NCI-H1417 treated with DMSO at 0.1 percent for 48 hours (cell line): ENCODE measurements at places on chromosomes 1 and 21.
A peak's percentile ranks its signal among the peaks of the same experiment; 100 is the strongest.

DNA sequence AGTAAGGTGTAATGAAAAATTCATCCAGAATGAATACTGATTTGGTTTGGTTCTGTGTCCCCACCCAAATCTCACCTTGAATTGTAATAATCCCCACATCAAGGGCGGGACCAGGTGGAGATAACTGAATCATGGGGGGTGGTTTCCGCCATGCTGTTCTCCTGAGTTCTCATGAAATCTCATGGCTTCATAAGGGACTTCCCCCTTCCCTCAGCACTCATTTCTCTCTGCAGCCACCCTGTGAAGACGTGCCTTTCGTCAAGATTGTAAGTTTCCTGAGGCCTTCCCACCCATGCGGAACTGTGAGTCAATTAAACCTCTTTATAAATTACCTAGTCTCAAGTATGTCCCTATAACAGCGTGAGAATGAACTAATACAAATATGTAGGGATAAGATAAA is 5.5 kb upstream of the SYNJ1 start:
- DNase-seq, result no peak

DNA sequence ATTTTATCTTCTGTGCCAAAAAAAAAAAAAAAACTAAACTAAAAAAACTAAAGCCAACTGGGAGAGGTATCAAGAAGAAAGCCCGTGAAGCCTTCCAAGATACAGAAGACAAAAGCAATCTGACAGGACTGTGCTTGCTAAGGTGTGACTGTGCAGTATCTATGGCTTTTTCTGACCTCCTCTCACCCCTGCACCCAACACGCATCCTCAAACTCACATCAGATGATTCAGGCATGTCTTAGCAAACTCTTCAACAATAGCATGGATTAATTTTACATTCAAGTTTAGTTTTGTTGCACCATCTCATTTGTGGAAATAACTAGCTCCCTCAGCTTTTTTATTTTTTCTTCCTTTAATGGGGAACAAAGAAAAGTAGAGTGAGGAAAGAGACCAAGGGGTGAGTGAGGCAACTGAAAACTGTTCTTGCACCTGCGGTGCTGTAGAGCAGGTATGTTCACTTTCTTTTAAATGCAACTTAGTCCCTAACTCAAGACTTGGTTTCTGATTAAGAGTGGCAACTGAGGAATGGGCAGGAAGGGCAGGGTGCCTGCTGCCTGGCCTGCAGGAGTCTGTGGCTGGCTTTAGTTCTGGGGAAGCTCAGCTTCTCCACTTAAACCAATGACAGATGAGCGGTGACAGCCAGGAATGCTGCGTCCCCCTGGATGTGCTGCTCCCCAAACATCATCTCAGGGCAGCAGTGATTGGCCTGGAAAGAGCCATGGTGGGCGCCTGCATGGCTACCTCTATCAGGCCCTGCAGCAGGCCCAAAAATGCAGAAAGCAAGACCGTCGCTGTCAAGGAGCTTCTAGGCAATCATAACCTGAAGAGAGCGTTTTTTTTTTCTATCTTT is 71.3 kb upstream of the LRRC8B start:
- no peak for DNase-seq

DNA sequence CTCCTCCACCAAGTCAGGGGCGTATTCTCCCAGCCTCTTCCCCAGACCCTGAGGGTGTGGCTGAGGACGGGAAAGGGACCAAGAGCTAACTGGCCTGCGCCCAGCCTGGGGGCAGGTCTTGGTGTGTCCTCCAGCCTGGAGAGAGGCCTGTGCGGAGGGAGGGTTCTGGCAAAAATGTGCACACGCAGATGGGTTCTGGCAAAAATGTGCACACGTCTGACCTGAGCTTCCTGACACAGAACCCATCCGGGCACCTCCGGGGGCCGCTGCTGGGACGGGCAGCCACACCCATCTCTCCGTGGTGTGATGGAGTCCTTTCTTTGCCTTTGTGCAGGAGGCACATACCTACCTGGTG is 23.1 kb upstream of the PKP1 start:
- no peak for DNase-seq

DNA sequence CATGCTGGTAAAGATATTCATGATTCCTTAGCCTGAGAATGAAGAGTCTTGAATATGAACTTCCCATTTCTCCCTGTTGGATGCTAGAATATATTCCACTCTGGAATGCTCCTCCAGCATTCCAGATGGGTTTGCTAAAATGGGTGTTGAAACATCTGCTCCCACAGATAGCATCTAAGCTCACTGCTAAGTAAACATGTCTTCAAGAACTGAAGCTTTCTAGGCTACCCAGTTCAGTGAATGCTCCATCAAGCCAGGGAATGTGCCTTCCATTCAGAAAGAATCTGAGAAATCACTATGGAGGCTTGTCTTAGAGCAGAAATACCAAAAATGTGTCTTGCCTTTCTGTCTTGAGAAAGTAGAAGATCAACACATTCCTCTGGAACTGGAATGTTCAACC is 81.1 kb downstream of the TNFSF18 start:
- DNase-seq, result no peak

GRCh38 chr1:105027838-105028471 is 1278.3 kb downstream of the AMY1C start:
- no peak for DNase-seq

- DNase-seq, result no peak
These were observed 73.7 kb downstream of the LRRC8D start for GRCh38 chr1:89894210-89895201.

GRCh38 chr21:16606271-16606670 is 876.5 kb downstream of the USP25 start:
- DNase-seq, result no peak

DNA sequence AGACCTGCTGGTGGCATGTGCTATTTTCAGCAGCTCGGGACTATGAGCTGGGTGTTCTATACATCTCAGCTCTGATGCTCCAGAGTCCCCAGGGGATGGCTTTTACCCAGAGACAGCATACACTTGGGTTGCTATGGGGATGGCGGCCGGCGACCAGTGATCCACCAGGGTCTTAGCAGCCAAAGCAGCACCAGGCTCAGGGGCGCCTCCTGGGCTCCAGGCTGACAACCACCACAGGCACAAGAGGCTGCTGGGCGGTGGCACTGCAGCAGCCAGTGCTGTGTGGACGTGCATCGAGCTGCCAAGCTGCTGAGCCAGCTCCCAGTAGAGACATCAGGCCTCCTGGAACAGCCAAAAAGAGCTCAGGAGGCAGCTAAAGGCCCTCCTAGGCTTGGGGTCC is 37.6 kb upstream of the CLSTN1 start:
- no peak for DNase-seq

GRCh38 chr1:226223786-226224244 is 351 bp downstream of the MIXL1 start:
- no peak for DNase-seq

GRCh38 chr21:45105906-45106485 is 31.6 kb downstream of the ADARB1 start:
- DNase-seq, result no peak

DNA sequence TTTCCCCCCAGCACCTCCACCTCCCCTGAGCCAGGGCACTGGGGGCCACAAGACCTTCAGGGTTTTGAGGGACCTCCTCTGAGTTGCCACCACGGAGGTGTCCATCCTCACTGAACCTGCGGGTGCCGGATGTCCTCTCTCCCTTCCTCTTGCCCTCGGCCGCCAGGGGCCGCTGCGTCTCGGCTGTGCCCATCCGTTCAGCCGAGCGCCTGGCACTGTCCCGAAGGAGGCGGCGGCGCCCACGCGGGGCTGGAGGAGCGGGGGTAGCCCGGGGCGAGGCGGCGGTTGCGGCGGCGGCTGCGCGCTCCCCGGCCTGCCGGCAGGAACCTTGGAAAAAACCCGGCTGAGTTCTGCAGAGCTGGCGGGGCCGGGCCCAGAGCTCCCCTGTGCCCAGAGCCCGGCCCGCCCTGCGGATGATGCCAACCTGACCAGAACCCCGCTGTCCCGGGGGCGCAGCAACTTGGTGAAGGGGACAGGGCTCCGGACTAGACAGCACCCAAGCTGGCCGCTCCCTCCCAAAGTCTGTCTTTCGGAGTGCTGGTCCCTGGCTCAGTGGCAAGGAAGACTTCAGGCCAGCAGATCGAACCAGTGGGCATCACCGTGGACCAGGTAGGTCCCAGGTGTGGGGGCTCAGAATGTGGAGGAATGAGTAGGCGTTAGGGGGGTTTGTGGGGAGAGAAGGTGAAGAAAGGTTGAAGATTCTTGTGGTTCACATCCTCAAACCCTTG is 3.7 kb upstream of the PPM1J start:
- no peak for DNase-seq

GRCh38 chr1:999725-1000356 is at the start of gene HES4:
Gene HES4 (minus strand): TSS chr1:1000097. CDS start chr1:999973, 124 bp downstream.
- DNase-seq, result no peak

DNA sequence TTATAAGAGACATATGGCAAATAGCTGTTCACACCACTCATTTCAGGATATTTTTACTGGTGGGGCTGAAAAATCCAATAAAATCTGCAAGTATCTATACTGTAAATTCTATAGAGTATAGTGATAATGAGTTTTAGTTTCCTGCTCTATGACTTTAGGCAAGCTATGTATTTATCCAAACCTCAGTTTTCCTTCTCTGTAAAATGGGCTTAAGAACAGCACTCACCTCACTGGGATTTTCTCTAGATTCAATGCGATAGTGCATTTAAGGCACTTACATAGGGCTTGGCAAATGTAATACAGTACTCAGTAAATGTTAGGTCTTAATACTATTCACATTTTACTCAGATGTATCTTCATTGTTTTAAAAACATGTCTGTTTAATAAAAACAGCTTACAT is 168.7 kb downstream of the ATG4C start:
- DNase-seq, result no peak

DNA sequence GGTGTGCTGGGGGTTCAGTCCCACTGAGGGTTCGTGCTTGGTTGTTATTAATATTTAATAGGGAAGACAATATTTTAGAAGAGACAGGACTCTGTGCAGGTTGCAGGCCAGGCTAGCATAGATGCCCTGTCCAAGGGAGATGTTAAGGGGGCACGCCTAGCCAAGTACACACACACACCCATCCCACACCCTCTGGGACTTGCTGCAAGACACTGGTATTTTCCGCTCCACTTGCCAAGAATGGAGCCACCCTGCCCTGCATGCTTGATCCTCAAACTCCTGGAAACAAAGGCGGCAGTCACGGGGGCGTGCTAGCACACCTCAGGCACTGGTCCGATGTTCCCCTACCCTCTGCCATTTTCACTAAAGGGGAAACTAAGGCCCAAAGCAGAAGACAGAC is 99.1 kb downstream of the MRPL37 start:
- DNase-seq, result no peak

DNA sequence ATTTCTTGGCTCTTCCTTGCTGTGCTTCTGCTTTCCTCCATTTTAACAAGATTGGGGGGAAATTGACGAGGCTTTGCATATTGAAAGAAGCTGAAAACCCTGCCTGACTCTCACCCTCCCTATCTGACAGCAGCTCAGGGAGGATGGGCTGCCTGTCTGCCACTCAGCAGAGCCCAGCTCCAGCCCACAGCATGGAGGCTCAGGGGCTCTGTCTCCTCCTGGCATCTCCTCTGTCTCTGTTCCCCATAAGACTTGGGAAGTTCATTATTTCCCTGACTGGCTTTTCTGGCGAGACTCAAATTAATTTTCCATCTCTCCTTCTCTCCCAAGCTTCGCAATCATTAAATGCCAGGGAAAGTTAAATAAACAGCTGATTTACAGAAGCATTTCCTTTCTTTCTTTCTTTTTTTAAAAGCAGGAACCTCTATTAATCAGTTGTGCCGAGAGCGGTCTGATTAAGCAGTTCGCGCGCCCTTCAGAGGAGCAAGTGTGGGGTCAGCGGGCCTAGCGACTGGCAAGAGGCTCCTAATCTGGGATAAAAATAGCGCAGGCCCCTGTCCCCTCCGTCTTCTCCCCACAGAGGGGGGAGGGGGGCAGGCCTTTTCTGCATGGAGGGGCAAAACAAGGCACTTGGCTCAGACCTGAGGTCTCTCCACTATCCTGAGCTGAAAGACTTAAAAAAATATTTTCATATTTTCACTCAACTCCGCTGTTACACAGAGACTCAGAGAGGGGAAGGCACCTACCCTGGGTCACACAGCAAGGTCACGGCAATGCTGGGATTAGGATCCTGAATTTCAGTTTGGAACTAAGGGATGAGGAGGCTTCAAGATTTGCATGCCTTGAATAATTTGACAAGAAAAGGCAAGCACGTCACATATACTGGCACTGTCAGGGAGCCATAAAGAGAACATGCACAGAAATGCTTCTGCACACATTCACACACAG is 170.4 kb downstream of the ACTL8 start:
- no peak for DNase-seq

- no peak for DNase-seq
These were observed 215.8 kb upstream of the GREM2 start for GRCh38 chr1:240827786-240828185.

DNA sequence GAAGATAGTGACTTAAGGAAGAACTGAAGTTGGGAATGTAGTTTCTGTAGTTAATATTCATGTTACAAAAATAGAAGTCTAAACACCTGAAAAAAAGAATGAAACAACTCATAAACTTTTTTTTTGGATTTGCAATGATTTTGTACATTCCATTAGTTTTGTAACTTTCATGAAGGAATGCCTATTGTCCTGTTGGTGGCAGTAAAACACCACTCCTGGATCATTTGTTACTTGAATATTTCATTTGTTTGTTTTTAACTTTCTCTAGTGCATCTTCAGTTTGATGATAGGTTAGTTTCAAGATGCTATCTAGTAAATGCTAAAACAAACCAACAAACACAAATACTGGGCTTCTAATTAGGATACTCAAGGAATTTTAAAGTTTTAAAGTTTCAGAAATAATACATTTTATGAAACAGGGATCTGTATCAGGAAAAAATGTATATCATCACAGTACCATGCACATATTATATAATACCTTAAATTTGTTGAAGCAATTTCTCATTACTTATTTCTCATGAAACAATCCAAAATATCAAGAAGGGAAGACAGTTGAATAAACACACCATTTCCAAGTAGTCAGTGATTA is 229.7 kb upstream of the CACYBP start:
- peak; percentile 20 for DNase-seq

DNA sequence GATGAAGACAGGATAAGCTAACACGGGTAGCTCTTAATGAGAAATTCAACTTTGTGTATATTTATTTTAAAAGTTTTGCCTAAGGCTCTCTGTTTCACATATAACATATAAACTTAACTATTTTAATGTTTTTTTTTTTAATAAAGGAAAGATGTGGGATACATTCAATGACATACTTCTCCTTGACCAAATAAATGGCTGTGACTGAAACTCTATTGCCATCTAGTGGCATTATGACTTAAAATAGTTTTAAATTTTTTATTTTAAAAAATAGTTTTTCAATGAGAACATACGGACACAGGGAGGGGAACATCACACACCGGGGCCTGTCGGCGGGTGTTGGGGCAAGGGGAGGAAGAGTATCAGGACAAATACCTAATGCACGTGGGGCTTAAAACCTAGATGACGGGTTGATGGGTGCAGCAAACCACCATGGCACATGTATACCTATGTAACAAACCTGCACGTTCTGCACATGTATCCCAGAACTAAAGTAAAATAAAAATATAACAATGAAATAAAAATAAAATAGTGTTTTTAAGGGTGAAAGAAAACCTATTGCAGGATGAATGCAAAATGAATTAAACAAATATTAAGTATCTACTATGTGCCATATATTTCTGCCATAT is 83.4 kb downstream of the LYST start:
- DNase-seq, result peak; percentile 26

DNA sequence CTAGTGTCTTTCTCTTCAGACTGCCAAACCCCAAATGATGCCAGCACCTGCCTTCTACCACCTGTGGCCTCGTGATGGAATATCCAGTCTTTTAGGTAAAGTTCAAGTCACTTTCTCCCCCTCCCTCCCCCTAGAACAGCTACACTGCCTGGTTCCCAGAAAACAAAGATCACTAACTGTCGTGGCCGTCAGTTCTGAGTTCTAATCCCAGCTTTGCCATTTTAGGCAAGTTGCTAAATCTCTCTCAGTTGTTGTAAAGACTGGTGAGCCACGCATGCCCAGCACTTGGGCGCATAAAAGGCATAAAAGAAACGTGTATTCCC is 648 bp upstream of the TRAPPC3 start:
- no peak for DNase-seq
